NCI-H510A treated with DMSO at 0.1 percent for 48 hours (cell line): ENCODE measurements at places on chromosomes 6 and 20.

- DNase-seq, result no peak
Measured at GRCh38 chr6:11271228-11272020, 39.0 kb upstream of the NEDD9 start.

DNA sequence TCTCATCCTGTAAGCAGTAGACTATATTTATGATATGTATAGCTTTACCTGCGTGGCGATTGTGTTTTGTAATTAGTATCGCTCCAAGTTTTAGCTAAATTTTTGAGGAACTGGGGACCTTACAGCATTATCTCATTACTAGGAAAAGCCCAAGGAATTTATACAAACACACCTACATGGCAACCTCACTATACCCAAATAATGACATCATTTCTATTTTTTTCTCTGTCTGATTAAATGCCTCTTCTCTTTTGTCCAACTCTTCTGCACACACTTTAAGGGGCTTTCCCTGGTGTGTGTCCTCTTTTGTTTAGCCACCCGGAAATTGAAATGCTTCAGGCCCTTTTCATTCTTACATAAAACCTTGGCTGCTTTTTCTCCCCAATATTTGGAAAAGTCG, 82.9 kb upstream of the EXOC2 start:
- DNase-seq, result no peak

DNA sequence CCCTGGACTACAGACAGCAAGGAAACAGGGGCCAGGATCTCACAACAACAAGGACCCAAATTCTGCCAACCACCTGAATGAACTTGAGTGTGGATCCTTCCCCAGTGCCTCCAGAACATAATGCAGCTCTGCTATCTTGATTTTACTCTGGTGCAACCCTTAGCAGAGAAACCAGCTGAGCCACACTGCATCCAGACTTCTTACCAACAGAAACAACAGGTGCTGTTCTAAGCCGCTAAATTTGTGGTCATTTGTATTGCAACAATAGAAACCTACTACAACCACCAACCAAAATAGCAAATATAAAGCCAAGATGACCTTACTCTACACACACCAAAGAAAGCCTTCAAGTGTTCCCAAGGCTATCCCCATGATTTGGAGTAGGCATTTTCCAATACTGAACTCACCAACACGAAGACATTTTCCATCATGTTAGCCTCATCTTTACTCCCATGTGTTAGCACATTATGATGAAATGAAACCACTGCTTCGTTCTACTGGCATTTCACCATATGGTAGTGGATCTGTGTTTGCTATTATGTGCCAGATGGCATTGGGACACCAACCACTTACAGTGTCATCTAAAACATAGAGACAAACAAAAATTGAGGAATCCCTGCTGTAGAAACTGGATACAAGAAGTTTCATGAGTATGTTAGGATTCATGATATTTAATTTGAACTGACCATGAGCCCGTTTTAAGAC, 249.8 kb upstream of the ID4 start:
- DNase-seq, result no peak

DNA sequence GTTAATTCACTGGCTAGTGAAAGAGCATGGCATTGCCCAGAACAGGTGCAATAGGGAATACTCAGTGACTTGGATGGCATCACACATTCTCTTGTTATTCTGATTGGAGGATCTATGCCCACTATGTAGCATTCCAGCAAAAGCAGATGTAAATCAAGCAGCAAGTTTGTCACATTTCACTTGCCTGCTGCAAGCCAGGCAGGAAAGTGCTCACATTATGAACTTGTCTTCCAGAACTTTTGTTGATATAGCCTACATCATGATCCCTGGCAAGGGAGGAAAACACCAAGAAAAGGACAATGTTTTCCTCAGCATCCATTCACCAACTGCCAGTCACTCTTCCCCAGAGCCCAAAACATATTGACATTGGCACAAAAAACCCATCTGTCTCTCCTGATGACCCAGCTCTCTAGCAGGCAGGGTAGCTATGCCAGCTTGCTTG, 77.8 kb downstream of the ARHGAP18 start:
- no peak for DNase-seq

DNA sequence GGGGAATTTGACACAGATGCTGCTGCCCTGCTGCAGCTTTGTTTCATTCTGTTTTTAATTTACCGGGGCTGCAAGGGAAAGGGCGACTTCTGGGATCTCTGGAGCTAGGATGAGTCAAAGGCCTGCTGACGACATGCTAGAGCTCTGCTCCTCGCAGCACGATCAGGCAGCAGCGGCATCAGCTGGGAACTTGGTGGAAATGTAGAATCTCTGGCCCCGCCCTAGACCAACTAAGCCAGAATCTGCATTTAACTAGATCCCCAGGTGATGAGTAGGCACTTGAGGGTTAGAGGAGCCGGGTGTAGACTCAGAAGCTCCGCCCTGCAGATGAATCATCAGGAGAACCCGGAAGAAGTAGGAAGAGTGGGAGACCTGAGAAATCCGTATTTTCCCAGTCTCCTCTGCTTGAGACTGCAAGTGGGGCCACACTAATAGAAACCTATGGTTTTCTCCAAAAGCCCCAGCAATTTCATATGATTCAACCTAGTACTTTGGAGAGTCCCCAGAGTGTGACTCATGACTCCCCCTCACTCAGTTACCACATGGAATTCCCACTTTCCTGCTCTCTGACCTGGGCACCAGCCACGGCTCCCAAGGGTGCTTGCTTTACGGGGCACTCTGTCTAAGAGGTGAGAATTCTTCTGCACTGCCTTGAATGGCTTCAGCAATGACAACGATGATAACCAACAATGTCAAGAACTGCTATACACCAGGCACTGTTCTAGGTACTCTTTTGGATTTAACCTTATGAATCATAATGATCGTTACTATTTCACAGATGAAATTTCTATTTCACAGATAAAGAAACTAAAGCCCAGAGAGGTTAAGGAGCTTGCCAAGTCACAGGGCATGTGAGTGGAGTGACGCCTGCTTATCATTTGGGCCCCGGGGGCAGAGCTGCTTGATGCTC, 18.1 kb downstream of the TUBB2B start:
- peak; percentile 91 for DNase-seq

GRCh38 chr6:110363748-110364147, 5.6 kb upstream of the METTL24 start:
- DNase-seq, result no peak

DNA sequence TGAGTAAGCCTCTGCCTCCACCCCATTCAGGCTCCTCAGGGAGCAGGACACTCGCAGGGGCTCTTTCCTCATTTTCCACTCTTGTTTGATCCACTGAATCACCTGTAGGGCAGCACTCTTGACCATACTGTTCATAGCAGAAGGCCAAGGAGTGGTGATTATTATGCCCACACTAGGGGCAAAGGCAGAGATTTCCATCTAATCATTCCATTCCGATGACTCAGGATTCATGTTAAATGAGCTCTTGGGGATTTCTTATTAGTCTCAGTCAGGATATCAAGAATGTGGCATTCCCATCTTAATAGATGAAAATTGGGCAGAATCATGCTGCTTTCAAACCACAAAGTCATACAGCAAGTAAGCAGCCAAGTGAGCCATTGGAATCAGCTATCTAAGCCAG, 101.9 kb upstream of the MOCS1 start:
- DNase-seq, result no peak

- DNase-seq, result no peak
Measured at GRCh38 chr20:38277285-38277684, 16.8 kb upstream of the KIAA1755 start.
